ENCODE measurements at places on chromosomes 2 and 18.

- no peak for DNase-seq
Observed at GRCh38 chr2:68157002-68157401, 686 bp upstream of the PNO1 start.

DNA sequence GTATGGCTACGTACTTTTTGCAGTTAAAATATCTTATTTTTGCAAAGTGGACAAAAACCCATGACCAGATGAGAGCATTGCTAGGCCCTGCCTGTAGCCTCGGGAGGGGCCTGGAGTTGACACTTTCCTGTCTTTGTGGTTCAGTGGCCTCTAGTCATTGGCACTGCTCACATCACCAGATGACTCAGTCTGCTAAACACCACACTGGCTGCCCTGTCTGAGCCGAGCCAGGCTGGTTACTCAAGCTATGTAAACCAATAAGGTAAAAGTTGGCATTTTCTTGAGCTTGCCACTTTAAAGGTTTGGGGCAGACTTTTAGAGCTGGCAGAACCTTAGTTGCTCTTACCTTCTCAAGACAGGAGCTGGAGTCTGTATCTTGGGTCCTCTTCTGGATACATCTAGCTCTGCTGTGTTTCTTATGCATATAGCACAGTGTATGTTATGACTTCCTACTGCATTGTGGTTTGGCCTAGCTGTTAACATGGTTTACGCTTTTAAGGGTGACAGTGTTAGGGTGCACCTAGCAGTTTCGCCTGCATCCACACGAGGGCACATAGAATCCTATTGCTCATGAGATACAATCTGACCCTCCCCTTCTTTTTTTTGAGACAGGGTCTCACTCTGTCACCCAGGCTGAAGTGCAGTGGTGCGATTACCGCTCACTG, 76.4 kb downstream of the AP1S3 start:
- peak; percentile 9 for DNase-seq

DNA sequence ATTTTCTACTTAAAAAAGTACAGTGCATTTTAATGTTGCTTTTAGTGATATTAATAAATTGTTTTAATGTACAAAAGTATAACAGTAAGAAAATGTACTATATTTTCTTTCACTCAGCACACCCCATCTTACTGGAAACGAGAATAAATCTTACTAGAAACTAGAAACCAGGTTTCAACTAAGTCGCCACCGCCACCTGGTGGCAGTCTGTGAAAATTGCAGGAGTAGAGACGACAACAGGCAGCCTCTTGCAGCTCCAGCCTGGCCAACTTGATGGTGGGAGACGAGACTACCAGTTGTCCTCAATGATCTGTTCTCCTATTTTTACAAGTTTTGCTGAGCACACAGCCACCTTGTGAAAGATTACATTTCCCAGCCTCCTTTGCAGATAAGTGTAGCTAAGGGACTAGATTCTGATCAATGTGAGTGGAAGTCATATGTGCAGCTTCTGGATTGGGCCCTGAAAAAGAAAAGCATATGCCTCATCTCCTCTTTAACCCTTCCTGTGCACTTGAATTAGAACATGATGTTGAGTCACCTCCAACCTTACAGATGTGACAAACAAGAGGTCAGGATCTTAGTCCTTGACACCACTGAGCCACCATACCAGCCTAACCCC, 8.7 kb downstream of the OTOF start:
- peak; percentile 51 for DNase-seq

GRCh38 chr2:235324324-235324723, 169.5 kb upstream of the AGAP1 start:
- no peak for DNase-seq

Data from stimulated activated CD4-positive, alpha-beta T cell treated with anti-CD3 and anti-CD28 coated beads, TNF-alpha, amount 100 ng/mL, for 1 hour (primary cell).